H7 (cell line): ENCODE measurements at places on chromosomes 2 and 18.

DNA sequence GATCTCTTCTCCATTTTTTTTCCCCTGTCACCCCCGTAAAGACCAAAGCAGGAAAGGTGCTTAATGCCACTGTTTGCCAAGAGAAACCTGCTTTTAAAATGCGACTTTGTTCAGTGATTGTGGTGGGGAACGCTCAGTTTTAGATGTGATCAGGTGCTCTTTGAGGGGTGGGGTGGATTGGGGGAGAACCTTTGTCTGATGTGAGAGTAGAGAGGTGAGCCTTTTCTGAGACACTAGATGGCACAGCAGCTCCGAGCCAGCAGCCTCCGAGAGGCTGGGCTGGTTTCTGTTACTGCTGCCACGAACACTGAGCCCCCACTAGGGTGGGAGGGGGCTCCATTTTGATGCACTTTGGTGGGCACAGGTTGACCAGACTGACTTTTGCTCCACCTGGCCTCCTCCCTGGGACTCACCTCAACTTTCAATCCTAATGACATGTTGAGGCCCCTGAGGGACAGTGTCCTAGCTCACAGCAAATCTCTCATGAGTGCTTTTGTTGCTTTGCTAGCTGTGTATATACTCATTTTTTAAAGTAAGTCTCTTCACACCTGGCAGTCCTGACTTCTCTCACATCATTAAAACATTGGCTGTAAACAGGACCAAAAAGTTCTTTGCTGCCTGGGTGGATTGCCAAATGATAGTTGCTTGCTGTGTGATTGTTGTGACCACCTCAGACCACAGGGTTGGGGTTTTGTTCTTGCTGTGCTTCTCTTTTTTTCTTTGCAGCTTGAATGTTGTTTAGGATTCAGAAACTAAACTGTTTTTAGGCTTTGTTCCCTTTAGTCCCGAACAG, 98.2 kb upstream of the MAP3K20 start:
- peak; percentile 31 for DNase-seq

DNA sequence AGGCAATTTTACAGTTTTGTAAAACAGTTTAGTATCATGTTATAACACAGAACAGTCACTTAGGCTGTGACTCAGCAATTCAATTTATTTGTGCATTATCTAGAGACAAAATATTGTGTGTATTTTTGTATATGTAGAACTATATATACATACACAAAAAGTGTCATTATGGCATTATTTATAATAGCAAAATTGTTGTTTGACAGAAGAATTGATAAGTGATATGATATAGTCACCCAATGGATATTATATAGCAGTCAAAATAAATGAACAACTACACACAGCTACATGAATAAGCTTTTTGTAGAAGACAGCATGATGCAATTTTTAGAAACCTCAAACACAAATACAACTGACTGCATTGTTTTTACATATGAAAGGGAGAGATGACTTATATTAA, 334.0 kb downstream of the TRIB2 start:
- DNase-seq = no peak

GRCh38 chr2:12556762-12557161, 160.0 kb upstream of the TRIB2 start:
- no peak for DNase-seq

DNA sequence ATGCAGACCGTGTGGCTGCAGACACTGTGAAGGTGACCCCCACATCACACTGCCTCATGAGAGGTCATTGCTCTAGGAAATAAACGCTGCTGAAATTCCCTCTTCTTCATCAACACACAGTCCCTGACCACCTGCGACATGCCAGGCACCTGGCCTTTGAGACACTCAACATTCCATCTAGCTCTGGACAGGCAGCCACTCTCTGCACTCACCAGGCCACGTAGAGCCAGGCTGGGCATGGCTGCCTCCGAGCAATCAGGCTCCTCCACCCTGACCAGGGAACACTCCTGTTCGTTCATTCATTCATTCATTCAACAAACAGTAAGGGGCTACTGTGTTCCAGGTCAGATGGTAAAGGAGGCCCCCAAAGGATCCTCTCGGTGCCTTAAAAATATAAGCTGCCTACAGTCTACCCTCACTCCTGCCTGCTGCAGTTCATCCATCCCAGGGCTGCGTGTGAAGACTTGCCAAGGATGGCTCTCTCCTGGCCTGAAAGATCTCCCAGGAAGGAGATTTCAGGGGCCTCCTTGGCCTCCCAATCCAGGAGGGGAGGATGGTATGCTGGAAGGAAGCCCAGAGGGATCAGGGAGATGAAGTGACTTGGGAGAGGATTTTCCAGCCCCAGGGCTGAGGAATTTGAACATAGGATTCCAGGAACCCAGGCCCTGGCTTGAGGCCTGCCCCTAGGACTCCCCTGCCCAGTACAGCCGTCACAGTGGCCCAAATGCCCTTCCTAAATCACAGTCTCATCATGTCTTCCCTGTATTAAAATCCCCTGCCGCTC, 66.7 kb downstream of the TNS1 start:
- DNase-seq = no peak

DNA sequence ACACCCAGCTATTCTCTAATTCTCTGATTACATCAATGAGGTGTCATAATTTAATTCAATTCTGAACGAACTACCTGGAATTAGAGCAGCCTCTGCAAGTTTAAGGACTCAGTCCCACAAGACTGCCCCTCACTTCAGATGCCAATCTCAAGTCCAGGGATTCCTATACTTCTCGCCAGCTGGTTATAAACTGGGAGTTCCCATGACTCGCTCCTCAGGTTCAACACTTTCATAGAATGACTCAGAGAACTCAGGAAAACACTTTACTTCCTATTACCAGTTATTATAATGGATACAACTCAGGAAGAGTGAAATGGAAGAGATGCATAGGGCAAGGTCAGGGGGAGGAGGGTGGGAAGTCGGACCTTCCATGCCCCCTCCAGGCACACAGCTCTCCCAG, 112.3 kb upstream of the ATP5MC3 start:
- DNase-seq = no peak

DNA sequence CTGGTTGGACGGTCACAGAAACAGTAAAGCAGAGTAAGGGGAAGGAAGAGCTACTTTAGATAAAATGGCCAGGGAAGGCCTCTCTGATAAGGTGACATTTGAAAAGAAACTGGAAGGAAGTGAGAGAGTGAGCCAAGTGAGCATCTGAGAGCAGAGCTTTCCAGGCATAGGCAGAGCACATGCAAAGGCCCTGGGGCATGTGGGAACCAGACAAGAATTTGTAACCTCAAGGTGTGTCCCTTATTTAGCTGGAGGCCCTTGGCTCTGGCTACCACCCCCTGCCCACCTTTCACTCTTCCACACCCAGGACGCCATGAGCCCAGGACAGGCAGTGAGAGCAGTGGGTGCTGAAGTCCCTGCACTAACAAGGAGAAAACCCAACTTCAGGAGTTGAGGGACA, 116.0 kb downstream of the CELF4 start:
- no peak for DNase-seq

DNA sequence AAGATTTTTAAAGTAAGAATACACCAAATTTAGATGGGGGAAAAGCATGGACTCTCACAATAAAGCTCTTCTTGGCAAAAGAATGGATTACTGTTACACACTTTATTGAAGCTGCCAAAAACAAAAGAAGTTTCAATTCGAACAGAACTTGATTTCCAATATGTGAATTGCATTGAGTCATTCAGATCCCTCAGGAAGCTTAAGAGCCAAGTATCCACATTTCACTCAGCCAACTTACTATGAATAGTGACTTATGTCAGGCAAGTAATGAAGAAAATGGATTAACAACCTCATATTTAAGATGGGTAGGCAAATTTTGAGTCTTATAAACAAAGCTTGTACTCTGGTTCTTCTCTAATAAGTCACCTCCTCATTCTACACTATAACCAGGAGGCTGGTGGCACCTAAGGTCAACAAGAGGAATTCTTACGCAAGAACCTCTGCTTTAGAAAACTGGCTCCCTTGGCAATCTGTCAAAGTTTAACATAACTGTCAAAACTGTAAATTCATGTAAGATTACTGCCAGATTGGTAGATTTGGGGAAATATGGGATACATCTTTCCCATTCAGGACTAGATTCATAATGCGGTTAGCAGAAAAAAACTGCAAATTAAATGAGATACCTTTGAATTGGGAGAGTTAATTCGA, 6.0 kb downstream of the HADHA start:
- DNase-seq = no peak

DNA sequence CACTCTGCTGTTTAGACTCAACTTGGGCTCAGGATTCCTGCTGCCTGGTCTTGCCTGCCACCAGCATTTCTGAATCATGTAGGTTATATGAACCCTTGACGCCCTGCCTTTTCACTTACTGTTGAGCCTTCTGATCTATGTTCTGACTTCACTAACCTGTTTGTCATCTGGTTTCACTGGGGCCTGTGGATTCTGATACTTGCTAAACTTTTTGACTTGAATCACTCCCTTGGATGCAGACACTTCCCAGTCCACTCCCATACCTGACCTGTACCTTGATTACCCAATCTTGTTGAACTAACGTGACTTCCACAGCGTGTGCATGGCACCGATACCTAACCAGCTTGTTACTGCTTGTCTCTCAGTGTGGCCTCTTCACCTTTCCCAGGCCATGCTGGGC, 35.6 kb upstream of the SPAG16 start:
- no peak for DNase-seq

DNA sequence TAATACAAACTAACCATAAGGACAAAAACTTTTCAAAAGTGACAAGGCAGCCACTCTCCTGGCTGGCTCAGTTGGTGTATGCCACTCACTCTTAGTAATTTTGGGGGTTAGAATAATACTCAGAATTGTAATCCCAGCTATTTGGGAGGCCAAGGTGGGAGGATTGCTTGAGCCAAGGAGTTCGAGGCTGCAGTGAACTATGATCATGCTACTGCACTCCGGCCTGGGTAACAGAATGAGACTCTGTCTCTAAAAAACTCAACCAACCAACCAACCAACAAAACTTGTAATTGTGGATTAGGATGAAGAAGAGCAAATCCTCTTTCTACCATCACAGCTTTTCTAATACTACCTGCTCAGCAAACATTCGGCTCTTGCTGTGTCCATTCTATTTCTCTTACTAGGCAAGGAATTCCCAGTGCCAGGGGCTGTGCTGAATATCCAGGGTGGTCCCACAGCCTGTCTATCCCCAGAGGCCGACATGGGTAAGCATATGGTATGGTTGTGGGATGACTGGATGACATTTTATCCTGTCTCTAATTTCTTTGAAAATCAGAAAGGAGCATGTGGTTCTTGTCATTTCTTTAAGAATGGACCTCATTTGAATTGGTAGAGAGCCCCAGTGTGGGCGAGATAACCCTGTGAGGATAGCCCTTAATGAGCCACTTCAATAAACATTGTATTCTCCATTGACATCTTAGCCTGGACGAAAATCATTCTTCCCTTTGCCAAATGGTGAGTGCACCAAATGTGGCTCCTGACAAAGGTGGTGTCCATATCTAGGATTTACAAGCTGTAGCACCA, 220.1 kb downstream of the MYCN start:
- DNase-seq = no peak

- DNase-seq = peak; percentile 76
Measured at GRCh38 chr2:156327835-156328695, 4.5 kb downstream of the NR4A2 start.
